C1 segment of cervical spinal cord (tissue), 14 donors: ENCODE measurements at places on chromosomes 3 and 15.

GRCh38 chr3:17535274-17535673, 207.2 kb downstream of the TBC1D5 start:
- DNase-seq, result no peak

DNA sequence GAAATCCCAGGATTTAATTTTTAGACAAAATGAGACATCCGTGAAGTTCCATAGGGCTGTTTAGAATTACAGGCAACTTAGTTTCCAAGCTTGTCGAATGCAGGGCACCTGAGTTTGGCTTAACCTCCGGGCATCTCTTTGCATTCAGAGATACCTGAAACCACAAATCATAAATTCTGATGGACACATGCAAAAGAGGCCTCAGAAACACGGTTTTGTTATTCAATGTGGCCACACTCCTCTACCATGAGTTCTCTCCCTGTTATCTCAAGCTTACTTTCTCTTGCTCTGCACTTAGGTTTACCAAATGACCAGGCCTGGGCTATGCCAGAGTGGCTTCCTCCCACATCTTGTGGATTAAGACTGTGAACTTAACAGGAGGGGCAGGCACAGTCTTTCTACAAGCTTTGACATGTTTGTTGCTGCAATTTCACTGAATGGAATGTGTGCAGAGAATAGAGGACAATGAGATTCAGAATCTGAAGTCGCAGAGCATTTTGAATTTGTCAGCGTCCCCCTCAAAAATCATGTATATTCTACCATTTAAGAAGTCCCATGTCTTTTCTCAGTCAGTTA, 137.7 kb downstream of the TPRG1 start:
- DNase-seq, result no peak

GRCh38 chr3:150216041-150216811, 191.9 kb upstream of the TSC22D2 start:
- no peak for DNase-seq

DNA sequence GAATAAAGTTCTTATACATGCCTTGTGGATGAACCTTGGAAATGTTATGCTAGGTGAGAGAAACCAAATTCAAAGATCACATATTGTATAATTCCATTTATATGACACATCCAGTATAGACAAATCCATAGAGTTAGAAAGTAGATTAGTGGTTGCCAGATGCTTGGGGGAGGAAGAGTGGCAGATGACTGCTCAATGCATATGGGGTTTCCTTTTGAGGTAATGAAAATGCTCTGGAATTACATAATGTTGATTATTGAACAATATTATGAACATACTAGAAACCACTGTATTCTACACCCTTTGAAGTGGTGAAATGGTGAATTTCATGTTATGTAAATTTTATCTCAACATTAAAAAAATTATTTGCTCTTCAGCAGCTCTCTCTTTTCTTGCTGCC, 100.8 kb downstream of the DHX36 start:
- DNase-seq, result no peak

DNA sequence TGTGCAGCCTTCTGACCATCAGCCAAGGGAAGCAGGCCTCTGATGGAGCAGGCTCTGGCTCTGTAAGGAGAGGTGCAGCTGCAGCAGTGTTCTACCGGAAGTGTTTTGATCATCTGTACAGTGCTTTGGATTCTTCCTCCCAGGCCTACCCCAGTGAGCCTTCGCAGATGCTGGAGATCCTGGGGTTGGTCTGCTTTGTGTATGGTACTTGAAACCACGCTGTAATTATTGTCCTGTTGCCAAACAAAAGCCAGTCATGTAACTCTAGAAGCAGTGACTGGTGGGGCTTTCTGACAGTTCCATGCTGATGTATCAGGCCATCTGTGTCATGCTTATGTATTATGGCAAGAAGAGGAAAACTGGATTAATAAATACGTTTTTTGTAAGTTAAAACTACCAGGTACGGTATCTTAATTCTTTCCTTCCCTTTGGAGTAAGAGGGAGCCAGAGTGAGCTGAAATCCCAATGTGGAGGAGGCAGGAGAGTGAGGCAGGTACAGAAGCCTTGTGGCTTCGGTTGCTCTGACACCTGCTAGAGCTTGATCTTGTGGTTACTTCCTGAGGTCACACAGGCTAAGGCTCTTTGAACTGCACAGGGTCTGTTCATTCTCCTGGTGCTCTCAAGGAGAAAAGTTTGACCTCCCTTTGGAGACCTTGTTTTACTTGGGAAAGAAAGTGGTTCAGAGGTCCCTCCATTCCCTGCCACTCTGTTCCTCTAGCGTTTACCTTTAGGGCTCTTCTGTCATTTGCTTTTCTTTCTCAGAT, 3.7 kb downstream of the TMEM42 start:
- no peak for DNase-seq

GRCh38 chr15:40789999-40790398, 16.9 kb upstream of the ZFYVE19 start:
- DNase-seq, result no peak

DNA sequence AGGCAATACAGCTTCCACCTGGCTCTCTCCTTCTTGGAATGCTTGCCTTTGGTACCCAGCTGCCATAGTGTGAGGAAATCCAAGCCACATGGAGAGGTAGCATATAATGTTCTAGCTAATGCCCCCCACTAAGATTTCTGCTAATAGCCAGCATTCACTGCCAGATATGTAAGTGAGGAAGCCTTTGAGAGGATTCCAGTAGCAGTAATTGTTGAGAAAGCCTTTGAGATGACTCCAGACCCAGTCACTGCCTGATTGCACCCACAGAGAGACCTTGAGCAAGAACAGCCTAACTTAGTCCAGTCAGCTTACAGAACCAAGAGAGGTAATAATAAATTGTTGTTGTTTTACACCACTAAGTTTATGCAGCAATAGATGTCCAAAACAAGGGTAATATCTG, 63.1 kb downstream of the STRIT1 start:
- DNase-seq, result no peak

DNA sequence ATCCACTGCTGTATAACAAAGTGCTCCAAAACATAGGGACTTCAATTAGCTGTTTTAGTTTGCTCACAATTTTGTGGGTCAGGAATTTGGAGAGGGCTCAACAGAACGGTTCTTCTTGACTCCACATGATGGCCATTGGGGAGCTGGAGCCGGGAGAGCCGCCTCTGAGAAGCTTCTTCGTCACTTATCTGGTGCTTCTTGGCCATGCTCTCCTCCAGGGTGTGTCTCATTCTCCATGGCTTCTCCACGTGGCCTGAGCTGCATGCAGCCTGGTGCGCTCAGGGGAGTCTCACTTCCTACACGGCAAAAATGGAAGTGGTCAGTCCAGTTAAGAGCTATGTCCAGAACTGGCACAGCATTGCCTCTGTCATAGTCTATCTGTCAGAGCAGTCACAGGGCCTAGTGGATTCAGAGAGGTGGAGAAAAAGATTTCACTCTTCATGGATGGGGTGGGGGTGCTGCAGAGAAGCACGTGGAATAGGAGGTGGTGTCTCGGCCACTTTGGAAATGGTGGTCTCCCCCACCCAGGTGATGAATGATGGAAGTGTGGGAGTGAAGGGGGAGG, 26.3 kb upstream of the PRR23E start:
- DNase-seq, result no peak

- no peak for DNase-seq
Measured at GRCh38 chr15:31013863-31014607, 22.6 kb upstream of the MTMR10 start.

DNA sequence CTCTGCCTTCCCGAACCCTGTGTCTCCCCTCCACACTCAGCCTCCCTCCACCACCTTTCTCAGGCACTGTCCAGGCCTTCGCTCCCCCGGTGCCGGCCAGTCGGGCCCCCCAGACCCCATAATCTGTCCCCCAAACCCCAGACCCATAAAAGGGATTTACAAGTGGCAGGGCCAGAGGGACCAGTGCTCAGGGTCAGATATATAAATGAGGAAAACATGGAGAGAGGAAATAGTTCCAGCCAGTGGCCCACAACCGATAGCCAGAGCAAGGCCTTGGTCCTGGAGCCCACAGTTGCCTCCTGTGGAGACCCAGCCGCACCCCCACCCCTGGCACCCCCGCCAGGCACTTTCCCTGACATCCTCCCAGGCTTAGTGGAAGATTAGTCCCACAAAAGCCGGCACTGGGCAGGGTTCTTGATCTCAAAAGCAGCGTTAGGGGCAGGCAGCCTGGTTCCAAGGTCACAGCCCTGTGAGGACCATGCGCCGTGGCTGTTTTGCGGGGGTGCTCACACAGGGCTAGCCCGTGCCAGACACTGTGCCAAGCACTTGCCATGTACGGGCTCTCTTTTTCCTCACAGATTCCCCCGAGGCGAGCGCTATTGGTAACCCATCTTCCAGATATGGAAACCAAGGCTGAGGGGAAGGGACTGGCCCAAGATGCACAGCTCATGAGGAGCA, 1.1 kb upstream of the PLXND1 start:
- DNase-seq, result no peak

GRCh38 chr3:25424614-25425013, 3.4 kb upstream of the RARB start:
- DNase-seq, result no peak

DNA sequence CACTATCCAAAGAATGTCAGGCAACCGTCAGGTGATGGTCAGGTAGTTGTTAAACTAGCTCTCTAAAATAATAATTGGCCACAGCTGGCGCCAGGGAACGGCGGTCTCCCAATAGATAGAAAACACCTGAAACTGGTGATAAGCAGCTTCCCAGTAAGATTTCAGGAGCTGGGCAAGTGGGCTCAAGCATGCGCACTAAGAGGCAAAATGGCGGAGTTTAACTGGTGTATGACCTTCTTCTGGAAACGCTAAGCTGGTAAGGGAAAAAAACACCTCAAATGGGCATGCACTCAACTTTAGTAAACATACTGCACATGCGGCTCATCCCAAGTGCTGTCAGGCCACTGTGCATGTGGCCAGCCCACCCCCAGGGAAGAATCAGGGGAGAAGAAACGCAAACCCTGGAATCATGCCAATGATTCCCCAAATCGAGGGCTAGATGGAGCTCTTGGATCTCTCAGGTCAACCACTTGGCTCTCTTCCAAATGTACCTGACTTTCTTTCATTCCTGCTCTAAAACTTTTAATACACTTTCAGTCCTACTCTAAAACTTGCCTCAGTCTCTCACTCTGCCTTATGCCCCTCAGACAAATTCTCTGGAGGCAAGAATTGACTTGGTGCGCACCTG, 195.0 kb downstream of the ZNF621 start:
- no peak for DNase-seq

- DNase-seq, result no peak
Measured at GRCh38 chr3:38916706-38917105, 100.7 kb upstream of the SCN10A start.

- DNase-seq, result no peak
Measured at GRCh38 chr3:24154781-24155180, 209.7 kb downstream of the NR1D2 start.

GRCh38 chr3:77259694-77260093, 219.8 kb downstream of the ROBO2 start:
- DNase-seq, result no peak
